ENCODE measurements at places on chromosomes 12 and 14. TPM values are rescaled to one million over a fixed set of nuclear protein-coding genes. Genes with fewer than 3 reads are reported as not detected.

The SIRT4 gene
- total RNA-seq: 3.9 TPM

The DBX2 gene
- 2.2 TPM for total RNA-seq

The ANKRD33 gene
- not detected for total RNA-seq

The PPP1R13B gene
- total RNA-seq: 8.6 TPM

The CD163L1 gene
- 1.5 TPM for total RNA-seq
